Omental fat pad (tissue), 4 donors: ENCODE measurements at places on chromosomes 3 and 15.

DNA sequence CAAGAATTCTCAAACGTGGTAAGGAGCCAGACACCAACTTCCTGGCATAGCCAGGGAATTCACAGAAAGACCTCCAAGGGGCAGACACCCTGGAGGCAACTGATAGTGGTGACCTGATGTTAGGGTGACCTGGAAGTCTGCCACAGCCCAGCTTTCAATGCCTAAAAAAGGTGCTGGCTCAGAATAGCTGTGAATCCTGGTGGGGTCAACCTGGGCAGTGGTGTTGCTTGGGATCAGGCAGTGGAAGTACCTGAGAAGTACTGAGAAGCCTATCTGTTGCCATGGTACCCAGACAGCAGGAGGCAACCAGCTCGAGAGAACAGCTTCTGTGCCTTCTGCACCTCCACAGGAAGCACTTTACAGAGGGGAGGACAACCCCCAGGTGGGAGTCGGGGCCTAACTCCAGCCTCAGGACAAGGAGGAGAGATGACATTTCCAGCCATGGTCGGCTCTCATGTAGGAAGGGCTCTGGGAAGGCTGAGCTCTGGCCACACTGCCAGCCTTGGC lies 55.4 kb upstream of the LARS2 start:
- no peak for DNase-seq

- DNase-seq = no peak
Observed at GRCh38 chr3:99870712-99871111, 53.0 kb downstream of the CMSS1 start.

DNA sequence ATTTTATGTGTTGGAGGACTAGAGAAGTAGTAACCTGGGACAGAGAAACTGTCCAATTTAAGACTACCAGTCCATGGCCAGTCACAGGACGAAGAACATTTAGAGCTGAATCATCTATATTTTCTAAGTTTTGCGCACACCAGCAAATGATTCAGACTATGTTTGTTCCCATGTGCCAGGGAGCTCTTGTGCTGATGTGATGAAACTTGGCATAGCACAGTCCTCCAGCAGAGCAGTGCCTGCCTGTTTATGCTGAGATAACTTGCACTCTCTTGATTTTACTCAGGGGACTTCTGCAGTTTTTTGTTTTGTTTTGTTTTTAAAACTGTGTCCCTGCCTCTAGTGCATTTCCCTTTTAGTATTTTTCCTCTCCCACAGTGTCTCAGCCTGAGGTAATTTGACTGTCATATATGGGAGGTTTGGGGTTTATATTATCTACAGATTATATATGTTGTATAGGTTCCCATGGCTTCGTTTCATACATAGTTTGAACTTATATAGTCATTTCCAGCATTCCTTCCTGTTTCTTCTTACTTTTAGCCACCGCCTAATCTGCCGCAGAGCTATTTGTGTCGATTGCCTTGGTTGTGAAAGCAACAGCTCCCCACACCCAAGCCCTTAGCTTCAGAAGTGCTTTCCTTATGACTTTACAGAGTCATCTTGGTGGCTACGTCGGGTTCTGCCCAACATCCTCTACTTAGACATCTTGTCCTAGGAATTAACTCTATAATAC lies 45.5 kb downstream of the PPM1L start:
- no peak for DNase-seq

DNA sequence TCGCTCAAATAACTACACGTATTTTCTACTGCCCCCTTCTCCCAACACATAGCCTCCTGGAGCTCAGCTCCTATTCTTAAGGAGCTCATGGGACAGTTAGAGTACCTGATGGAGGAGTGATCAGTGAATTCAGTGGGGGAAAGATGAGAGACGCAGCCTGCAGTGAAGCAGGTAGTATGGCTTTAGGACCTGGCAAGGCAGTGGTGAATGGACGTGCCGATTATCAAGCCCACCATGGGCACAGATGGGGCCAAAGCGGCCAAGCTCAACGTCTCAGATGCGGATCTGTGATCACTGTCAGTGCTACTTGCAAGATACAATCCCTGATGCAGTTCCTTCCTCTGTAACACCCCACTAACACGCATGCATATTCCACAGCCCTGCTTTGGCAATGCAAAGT lies 45.8 kb upstream of the ATP2B2 start:
- no peak for DNase-seq

DNA sequence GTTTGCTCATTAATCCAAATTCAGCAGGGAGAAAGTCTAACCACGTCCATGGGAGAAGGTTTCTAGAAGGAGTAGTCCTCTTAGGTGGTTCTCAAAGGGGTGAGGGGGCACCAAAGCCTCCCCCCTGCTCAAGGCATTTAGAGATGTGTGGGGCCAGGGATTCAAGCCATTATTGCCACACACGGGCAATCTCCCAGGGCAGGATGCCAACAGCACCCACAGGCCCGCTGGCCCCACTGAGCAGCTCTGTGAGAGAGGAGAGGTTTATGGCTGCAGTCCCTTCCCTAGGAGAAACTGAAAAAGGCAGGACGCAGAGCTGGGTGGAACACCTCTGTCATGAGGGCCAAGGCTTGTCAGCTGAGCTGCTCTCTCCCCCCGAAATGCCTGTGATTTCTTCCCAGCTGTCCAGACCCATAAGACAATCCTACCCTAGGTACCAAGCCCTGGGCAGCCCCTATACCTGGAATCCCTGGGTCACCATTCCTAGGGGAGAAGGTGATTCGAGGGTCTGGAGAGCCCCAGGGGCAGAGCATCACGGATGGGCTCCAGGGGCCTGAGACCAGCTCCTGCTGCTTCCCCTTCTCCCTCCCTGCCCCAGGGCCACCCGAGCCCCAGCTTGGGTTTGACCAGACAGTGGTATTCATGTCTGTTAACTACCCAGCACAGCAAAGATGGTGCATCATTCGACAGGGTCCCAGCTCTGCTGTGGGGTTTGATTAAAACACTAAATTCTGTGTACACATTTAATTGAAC lies 39.0 kb downstream of the WHAMM start:
- no peak for DNase-seq

DNA sequence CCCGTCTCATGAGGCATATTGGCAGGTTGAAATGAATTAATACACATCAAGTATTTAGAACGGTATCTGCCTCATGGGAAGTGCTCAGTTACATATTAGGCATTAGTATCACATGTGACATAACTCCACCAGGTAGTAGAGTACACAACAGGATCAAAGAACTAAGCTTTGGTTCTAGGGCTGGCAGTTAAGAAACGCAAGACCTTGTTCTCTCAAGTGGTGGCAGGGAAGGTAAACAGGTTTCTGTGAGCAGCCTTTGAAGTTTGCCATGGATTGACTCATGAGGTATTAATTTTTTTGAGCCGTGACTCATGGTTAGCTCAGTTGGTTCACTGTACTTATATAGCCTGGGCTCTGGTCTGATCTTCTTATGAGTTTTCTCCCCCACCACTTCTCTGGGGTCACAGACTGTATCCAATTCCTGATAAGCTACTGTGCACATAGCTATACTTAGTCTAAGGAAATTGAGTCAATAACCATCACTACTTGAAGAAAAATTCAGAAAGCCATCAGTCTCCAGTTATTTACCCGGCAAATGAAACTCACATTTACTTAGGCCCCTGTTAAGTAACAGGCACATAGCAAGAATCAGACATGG lies 155.6 kb upstream of the STT3B start:
- no peak for DNase-seq

DNA sequence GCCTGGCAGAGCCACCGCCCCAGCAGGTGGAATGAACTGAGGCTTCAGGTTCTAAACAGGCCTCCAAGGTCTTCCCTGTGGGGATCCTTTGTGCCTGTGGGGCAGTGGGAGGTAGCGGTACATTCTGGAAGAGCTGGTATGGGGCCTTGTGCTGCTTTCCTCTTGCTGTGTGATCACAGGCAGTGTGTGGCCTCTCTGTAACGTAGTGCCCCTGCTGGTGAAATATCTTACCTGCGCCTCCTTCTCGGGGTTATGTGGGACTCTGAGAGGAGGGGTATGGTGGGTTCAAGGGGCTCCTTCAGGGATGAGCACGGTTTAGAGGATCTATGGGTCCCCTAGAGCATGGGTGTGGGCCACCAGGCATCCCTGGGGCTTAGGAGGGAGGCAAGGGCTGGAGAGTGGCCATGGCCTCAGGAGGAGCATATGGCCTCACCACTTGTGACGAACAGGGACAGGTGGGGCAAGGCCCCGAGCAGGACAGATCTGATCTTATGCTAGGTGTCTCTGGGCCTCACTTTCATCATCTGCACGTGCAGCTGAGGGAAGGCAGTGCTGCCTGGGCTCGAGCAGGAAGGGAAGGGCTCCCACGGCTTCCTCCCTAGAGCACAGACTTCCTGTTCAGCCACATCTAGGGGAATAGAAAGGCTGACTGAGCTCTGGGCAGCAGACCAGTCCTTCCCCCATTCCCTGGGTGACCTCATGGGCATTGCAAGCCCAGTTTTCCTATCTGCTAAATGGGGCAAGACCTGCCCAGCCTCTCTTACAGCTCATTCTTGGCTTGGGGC lies 1.9 kb upstream of the ALS2CL start:
- peak; percentile 34 for DNase-seq

- DNase-seq = no peak
Observed at GRCh38 chr3:157588386-157589060, 85.3 kb upstream of the VEPH1 start.

- no peak for DNase-seq
Observed at GRCh38 chr3:147903026-147903425, 493.9 kb downstream of the ZIC1 start.

DNA sequence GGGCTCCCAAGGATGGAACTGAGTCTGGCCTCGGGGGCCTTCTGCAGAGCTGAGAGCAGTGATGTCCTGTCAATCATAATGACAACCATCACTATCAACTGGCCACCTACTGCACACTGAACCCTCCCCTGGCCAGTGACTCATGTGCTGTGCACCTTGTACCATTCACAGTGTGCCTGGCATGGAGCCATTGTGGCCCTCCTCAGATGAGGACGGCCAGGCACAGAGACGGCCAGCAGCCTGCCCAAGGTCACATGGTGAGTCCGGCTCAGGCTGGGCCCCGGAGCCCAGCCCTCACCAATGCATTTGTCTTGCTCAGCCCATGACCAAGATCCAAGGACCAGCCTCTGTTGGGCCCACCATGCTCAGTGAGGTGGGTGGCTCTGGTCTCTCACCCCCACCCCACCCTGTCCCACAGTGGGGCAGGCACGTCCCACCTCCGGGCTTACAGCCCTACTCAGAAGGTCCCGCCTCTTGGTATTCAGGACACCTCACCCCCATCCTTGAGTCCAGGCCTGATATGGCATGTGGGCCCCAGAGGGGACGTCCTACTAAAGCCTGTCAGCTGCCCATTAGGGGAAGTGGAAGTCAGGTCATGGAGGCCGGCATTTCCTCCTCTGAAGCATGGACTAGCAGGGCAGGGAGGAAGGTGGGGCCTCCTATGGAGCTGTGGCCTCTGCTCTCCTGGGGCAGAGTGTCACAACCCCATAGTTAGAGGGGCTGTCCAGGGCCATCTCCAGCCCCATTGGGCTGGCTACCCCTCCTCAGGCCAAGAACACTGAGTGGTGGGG lies 35.9 kb upstream of the TMEM115 start:
- no peak for DNase-seq

- DNase-seq = no peak
Observed at GRCh38 chr3:170475092-170475685, 56.5 kb downstream of the CLDN11 start.

GRCh38 chr3:145678401-145678800 lies 482.6 kb downstream of the PLOD2 start:
- DNase-seq = no peak

- no peak for DNase-seq
Observed at GRCh38 chr3:146403792-146404191, 65.6 kb downstream of the PLSCR2 start.

GRCh38 chr3:139933766-139934165 lies 1.2 kb upstream of the CLSTN2 start:
- DNase-seq = no peak

DNA sequence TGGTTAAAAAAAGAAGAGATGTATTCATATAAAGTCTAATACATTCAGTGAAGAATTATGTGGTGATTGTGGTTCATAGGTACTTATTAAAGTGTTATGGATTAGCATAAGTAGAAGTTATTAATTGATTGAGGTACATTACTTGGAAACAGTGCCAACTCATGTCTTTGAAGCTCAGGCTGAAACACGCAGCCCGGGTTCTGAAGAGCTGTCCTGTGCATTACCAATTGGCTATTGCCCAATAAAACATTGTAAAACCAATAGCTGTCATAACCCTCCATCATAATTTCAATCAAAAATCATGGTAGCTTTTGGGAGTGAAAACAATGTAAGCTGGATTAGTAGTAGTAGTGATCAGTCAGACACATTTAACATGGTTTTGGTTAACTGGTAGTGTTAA lies 560.1 kb downstream of the MCTP2 start:
- no peak for DNase-seq

GRCh38 chr3:149087208-149087607 lies 875 bp upstream of the HLTF start:
- DNase-seq = no peak

- no peak for DNase-seq
Observed at GRCh38 chr15:66144978-66145725, 108.4 kb downstream of the MEGF11 start.

- no peak for DNase-seq
Observed at GRCh38 chr3:152628496-152628895, 206.4 kb upstream of the P2RY1 start.

- DNase-seq = no peak
Observed at GRCh38 chr3:10962481-10963036, 30.0 kb upstream of the SLC6A1 start.

- no peak for DNase-seq
Observed at GRCh38 chr3:189588475-189589178, 42.6 kb upstream of the TP63 start.

DNA sequence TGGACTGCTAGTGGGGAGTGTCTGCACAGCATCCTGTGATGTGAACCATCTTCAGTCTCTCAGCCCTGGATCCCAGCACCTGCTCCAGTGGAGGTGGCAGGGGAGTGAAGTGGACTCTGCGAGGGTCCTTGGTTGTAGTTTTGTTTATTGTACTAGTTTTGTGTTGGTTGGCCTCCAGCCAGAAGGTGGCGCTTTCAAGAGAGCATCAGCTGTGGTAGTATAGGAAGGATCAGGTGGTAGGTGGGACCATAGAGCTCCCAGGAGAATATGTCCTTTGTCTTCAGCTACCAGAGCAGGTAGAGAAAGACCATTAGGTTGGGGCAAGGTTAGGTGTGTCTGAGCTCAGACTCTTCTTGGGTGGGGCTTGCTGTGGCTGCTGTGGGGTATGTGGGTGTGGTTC lies 20.9 kb downstream of the NEK11 start:
- DNase-seq = no peak

- DNase-seq = no peak
Observed at GRCh38 chr15:75791337-75791713, 51.9 kb upstream of the UBE2Q2 start.
